ENCODE measurements at places on chromosomes 12 and 14. TPM values are rescaled to one million over a fixed set of nuclear protein-coding genes. Genes with fewer than 3 reads are reported as not detected.

Gene OR4K13
- total RNA-seq = not detected

Gene TAS2R50
- 1.5 TPM for total RNA-seq

Gene C14orf132
- 7.6 TPM for total RNA-seq

Gene LYZ
- not detected for total RNA-seq

Gene STON2
- total RNA-seq = not detected

Gene POTEG
- total RNA-seq = not detected

Data from endothelial cell of umbilical vein (primary cell).